Nucleus accumbens (tissue), 56 donors: ENCODE measurements at places on chromosomes 5 and 9.

DNA sequence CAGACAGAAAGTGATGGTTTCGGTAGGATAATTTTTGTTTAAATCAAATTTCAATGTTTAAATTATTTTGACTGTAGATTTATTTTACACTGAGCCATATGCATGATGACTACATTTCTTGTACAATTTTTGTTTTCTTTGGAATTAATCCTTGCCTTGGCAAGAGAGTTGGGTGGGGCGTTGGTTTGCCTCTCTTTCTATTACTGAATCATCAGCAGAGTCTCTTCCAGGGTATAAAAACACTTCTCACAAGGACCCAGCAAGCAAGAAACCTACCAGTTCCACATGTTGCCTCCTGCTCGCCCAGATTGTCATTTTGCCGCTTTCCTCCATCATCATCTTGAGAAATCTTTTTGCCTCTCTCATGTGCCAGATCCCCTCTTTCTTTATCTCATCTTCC lies 455.0 kb upstream of the DMAC1 start:
- DNase-seq: no peak

- DNase-seq: no peak
Observed at GRCh38 chr9:14530366-14530765, 162.9 kb downstream of the ZDHHC21 start.

GRCh38 chr5:164296603-164297080 lies 791.2 kb downstream of the MAT2B start:
- DNase-seq: peak; percentile 13

GRCh38 chr5:39578887-39579497 lies 154.2 kb upstream of the DAB2 start:
- no peak for DNase-seq

GRCh38 chr9:18061332-18061731 lies 412.6 kb upstream of the ADAMTSL1 start:
- no peak for DNase-seq

GRCh38 chr5:134968055-134968454 lies 348 bp downstream of the CATSPER3 start:
- DNase-seq: no peak

GRCh38 chr9:119500072-119500771 lies 131.0 kb upstream of the BRINP1 start:
- no peak for DNase-seq

GRCh38 chr5:98847054-98847453 lies 73.6 kb downstream of the RGMB start:
- no peak for DNase-seq

GRCh38 chr5:71576241-71576640 lies 10.9 kb upstream of the MCCC2 start:
- DNase-seq: no peak

DNA sequence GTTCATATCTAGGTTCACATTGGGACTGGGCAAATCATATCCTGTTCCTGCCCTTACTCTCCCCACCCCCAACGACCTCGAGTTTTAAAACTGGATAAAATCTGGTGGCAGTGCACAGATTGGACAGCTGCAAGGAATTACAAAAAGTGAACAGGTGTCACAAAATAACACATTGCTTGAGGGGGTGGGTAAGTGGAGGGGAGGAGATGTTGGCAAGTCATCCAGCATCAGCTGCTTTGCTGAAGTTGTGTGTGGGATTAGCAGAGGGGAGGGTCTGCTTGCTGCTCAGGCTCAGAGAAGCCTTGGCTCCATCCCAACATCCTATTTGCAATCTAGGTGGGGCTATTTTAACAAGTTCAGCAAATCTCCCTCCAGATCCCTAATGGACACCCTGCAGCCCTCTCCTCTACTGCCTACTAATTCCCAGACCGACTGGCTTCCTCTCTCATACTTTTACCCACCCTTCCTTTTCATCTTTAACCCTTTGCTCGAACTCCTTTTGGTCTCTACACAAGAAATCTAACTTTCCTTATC lies 39.8 kb upstream of the SLC24A2 start:
- no peak for DNase-seq

DNA sequence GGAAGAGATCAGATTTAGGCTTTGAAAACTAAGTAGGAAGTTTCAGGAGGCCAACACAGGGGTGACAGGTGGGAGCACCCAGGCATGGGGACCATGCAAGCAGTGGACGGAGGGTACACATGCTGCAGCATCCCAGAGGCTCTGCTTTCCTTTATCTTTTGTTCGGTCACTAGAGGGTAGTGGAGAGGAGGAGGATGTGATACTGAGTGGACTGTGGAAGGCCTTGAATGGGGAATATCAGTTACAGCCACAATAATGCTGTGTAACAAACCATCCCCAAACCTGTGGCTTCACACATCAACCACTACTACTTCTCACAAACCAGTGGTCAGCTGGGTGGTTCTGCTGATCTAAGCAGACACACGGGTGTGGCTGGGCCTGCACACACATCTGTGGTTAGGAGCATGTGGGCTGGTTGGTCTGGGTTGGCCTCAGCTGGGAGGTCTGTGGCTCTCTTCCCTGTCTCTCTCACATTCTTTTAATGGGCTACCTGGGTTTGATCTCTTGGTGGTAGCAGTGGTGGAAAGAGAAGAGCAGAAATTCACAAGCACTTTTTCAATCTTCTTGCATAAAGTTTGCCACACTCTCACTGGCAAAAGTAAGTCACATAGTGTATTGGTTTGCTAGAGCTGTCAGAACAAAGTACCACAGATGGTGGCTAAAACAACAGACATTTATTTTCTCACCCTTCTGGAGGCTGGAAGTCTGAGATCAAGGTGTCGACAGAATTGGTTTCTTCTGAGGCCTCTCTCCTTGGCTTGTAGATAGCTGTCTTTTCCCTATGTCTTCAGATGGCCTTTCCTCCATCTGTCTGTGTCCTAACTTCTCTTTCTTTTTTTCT lies 238.7 kb downstream of the AGTPBP1 start:
- no peak for DNase-seq

- no peak for DNase-seq
Observed at GRCh38 chr9:100595391-100596199, 17.7 kb downstream of the CAVIN4 start.

GRCh38 chr5:141778206-141778605 lies 96.2 kb upstream of the ARAP3 start:
- DNase-seq: peak; percentile 26

DNA sequence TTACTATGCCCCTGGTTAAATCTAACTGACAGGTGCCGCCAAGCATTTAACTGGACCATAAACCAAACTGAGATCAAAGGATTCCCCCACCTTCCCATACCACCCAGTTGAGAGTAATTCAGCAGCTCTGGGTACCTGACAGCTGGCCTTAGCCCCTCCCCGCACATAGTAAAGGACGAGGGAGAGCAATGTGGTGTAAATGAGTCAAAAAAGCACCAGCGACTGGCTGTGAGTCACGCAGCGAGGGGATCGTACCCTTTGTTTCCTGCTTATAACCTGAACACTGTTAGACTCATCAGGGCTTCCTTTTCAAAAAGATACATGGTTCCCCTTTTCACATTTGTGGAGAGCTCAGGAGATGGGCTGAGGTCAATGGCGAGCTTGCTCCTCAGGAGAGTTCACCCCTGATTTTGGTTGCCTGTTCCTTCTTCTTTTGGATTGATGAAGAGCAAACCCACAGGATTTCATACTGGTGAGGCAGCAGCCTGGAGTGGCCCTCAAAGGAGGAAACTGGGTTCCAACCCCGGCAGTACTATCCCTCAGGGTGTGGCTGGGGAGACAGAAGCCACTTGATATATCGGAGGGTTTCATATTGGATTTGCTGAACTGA lies 71.5 kb downstream of the ANKRD33B start:
- DNase-seq: no peak

GRCh38 chr5:4646715-4647375 lies 493.3 kb upstream of the ADAMTS16 start:
- DNase-seq: no peak

- DNase-seq: no peak
Observed at GRCh38 chr5:150052956-150053712, 33.2 kb downstream of the CSF1R start.

DNA sequence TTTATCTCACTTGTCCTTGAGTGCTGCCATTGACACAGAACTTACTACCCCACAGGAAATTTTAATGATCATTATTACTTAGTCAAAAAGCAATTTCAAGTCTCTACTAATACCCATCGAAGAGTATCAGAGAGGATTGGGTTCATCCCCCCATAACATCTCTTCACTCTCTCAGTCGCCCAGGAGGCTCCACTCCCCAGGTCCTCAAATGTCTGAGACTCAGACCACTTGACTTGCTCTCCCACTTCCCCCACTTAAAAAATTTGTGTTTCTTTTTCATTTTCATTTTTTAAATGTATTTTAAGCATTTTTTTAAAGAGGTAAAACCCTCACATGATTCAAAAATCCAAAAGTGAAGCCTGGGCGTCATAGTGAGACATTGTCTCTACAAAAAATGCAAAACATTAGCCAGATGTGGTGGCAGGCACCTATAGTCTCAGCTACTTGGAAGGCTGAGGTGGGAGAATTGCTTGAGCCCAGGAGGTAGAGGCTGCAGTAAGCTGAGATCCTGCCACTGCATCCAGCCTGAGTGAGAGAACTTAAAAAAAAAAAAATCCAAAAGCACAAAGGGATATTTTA lies 56.8 kb upstream of the TRAF1 start:
- no peak for DNase-seq

DNA sequence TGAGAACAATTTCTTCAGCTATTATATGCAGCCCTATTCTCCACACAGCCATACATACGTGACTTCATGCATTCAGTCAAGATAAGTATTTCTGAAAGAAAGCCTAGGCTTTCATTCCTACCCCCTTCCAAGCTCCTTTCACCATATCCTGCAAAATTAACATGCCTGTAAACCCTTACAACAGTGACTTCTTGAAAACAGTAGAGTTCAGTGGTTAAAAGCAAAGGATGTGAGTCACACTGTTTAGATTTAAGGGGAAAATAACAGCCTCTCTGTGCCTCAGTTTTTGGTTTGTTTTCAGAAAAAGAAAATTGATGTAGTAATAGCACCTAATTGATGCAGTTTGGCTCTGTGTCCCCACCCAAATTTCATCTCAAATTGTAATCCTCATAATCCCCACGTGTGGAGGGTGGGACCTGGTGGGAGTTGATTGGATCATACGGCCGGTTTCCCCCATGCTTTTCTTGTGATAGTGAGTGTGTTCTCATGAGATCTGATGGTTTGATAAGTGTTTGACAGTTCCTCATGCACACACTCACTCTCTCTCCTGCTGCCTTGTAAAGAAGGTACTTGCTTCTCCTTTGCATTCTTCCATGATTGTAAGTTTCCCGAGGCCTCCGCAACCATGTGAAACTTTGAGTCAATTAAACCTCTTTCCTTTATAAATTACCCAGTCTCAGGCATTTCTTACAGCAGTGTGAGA lies 264.8 kb downstream of the CETN3 start:
- DNase-seq: no peak

DNA sequence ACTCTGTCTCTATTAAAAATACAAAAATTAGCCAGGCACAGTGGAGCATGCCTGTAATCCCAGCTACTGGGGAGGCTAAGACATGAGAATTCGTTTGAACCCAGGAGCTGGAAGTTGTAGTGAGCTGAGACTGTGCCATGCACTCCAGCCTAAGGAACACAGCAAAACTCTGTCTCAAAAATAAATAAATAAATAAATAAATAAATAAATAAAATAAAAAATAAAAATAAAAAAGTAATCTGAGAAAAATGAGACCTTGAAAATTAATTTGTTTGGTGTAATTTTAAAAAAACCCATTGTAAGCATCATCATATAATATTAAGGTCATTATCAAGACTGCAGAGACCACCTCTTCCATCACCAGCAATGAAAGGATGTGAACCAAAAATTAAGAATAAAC lies 997.1 kb downstream of the CDH18 start:
- no peak for DNase-seq

GRCh38 chr9:127983847-127984289 lies 3.1 kb upstream of the EEIG1 start:
- DNase-seq: no peak

GRCh38 chr5:54743997-54744788 lies 226.6 kb downstream of the SNX18 start:
- no peak for DNase-seq

- DNase-seq: no peak
Observed at GRCh38 chr9:105121861-105122430, 122.5 kb upstream of the SLC44A1 start.

DNA sequence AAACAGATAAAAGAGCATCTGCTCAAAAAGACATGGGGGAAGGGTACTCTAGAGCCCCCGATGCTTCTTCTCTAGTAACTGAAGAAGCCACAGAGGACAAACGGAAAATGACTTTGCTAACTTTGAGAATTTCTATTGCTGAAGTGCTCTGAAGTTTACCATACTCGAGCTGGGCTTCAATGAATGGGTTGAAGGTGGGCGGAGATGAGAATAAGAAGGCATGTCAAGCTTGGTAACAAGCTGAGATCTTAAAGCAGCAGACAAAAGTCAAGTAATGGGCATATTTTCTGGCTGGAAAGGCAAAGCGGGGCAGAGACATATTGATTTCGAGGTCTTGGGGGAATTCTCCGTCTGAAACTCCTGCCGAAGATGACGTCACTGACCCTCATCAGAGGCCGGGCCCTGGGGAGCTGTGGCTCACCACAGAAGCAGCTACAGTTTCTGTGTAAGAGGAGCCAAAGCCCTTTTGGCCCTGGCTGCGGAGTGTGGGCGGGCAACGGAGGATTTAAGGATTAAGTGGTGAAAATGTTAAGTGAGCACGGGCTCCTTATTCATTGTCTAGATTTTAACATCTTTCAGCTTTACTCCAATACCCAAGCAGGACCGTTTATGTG lies 115.8 kb upstream of the SLIT3 start:
- no peak for DNase-seq

- peak; percentile 11 for DNase-seq
Observed at GRCh38 chr9:96061293-96061987, 185.9 kb downstream of the ERCC6L2 start.

DNA sequence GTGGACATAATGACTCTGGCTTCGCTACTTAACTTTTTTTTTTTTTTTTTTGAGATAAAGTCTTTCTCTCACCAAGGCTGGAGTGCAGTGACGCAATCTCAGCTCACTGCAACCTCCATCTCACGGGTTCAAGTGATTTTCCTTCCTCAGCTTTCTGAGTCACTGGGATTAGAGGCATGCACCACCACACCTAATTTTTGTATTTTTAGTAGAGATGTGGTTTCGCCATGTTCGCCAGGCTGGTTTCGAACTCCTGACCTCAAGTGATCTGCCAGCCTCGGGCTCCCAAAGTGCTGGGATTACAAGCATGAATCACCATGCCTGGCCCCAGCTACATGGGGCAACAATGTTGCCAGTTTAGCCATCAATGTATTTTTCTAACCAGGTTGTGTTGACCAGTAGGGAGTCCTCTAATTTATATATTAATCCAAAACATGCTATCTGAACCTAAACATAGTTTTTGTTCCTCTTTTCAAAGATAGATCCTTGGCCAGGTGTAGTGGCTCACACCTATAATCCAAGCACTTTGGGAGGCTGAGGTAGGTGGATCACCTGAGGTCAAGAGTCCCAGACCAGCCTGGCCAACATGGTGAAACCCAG lies 120.3 kb upstream of the LHFPL2 start:
- DNase-seq: no peak
